Inflammatory macrophage treated with lipopolysaccharide for 1 hour (primary cell): ENCODE measurements at places on chromosomes 4 and X.

- no peak for DNase-seq
These were observed 42.8 kb downstream of the BCORL1 start for GRCh38 chrX:130025256-130025655.

DNA sequence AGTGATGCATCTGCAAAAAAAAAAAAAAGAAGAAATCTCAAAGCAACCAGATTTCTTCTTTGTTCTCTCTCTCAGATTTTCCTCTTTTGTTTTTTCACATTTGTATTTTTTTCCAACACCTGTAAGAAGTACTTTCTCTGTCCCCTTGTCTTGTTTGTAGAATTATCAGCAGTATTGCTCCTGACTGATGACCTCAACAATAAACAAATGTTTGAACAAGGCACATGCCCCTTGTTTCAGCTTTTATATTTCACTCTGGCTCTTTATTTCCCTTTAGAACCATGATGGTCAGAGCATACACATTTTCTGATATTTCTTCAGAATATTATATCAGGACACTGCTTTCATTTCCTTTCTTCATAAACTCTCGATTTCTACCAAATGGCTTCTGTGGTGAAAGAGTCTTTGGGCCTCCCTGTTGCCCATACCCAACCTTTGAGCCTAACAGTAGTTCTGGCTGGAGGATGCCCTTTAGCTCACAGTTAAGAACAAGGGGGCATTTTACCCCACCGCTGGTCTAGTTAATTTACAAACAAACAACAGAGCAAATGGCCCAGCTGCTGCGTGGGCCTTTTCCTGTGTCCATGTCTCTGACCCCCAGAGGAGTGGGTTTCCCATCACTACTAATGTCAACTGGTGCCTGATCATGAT is 142.5 kb upstream of the SMAD1 start:
- no peak for DNase-seq

GRCh38 chrX:149516604-149517003 is 11.5 kb upstream of the IDS start:
- DNase-seq: no peak

GRCh38 chr4:66927937-66928336 is 617.4 kb downstream of the CENPC start:
- DNase-seq: no peak

DNA sequence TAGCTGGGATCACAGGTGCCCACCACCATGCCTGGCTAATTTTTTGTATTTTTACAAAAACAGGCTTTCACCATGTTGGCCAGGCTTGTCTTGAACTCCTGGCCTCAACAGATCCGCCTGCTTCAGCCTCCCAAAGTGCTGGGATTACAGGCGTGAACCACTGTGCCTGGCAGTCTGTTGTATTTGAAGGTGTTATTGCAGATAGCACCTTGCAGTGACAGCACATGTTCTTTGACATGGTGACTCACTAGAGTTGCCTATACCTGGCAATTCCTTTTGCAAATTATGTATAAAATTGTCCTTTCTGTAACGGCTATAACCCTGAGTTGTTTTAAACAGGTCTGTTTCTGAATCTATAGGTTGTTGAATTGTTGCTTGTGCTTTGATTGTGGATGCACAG is 7.9 kb downstream of the OGT start:
- no peak for DNase-seq

DNA sequence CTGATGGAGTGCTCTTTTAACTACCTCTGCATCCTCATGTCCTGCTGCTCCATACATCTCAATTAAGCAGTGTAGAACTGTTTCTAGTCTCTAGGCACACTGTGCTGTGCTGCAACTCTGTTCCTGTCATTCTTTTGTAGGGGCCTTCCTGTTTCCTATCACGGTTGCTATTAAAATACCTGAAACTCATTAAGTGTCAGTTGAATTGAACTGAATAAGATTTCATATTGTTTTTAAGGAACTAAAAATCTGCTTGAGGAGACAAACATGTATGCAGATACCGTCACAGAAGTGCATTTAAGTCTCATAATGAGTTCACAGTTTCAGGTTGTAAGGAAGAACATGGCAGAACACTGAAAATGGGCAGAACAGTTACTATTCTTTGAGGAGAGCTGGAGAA is 170.1 kb downstream of the LARP7 start:
- DNase-seq: no peak

GRCh38 chr4:54099748-54100574 is at the start of gene GSX2:
GSX2 (plus strand) TSS chr4:54100163; CDS start chr4:54100345, 182 bp downstream.
- no peak for DNase-seq
